Hypothalamus (tissue), 51 donors: ENCODE measurements at places on chromosomes 4 and X.

DNA sequence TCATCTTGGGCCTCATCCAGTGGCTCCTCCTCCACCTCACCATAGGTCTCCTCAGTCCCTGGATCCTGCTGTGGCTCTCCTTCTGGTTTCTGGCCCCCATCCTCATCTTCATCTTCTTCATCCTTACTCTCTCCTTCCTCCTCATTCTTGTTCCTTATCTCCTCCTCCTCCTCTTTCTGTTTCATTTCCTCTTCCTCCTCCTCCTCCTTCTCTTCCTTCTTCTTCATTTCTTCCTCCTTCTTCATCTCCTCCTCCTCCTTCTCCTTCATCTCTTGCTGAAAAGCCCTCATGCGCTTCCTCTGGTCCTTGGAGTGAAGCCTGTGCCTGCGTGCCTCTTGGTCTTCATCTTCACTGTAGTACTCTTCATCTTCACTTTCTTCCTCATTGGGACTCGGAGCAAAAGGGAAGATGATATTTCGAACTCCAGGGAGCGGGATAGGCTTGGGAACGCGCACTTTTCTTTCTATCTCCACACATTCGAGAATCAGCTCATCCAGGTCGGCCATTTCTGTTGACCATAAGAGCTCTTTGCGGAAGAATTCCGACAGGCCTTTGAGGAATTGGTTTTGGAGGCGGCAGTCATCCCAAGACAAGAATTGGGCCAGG, 1.5 kb downstream of the RTL5 start:
- DNase-seq = no peak

GRCh38 chr4:105805501-105806120, 89.7 kb upstream of the NPNT start:
- DNase-seq = no peak

DNA sequence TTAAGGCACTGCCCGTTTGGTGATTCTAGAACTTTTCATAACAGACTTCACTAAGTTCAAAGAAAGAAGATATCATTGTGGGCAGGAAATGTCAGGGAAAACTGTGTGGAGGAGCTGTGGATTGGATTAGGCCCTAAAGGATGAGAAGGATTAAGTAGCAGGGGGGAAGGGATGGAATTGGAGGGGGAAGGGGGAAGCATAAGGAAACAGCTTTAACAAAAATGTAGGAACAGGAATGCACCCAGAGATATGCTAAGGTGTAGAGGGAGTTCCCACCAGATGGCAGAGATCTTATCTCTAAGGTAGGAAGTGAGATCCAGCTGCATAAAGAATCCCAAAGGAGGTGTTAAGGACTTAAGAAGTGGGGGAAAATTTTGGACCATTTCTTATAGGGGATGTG, 114.5 kb downstream of the LARP7 start:
- no peak for DNase-seq

DNA sequence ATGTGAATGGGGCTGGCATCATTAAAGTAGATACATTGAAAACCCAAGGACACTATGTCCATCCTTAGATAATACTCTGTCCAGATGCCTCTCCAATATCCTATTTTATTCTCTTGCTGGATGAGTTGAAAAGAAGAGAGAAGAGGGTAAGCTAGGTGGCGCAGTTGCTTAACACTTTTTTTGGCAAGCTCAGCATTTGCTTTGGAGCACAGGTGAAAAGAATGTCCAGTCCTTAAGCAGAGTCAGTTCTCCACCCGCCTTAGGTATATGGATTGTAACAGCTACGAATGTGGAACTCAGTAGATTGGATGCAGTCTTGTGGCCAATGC, 208.4 kb downstream of the NWD2 start:
- no peak for DNase-seq

- DNase-seq = no peak
These were observed 83.1 kb downstream of the DMD start for GRCh38 chrX:33128048-33128805.

GRCh38 chr4:165325732-165326512, 1.5 kb upstream of the MSMO1 start:
- no peak for DNase-seq

- no peak for DNase-seq
These were observed 104.5 kb downstream of the IRF2 start for GRCh38 chr4:184369871-184370270.

DNA sequence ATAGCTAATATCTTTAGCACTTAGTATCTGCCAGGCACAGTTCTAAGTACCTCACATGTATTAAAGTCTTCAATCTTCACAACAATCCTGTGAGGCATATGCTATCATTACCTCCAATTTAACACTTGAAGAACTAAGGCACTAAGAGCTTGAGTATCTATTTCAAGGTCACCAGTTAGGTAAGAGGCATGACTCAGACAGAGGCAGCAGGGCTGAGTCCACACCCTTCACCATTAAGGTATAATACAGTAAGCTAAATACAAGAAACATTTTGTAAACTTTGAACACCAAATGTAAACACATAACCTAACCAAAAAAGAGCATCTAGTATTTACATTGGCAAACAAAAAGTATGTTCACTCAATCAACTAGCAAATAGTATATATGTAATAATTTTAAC, 1410.9 kb downstream of the PCDH18 start:
- no peak for DNase-seq

- no peak for DNase-seq
These were observed 270.1 kb upstream of the LDB2 start for GRCh38 chr4:17168571-17168970.

GRCh38 chr4:71559957-71560571, 221.2 kb downstream of the SLC4A4 start:
- no peak for DNase-seq

DNA sequence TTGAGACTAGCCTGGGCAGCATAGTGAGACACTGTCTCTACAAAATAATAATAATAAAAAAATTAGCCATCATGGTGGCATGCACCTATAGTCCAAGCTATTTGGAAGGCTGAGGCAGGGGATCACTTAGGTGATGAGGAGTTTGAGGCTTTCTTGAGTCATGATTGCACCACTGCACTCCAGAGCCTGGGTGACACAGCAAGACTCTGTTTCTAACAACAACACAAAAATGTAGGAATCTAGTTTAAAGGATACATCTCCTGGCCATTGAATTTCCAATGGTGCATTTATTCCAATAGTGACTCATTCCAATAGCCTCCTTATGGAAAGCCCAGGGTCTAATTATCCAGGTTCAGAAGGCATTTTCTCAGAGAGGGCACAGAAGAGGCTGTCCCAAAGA, 21.9 kb upstream of the HERC6 start:
- no peak for DNase-seq

DNA sequence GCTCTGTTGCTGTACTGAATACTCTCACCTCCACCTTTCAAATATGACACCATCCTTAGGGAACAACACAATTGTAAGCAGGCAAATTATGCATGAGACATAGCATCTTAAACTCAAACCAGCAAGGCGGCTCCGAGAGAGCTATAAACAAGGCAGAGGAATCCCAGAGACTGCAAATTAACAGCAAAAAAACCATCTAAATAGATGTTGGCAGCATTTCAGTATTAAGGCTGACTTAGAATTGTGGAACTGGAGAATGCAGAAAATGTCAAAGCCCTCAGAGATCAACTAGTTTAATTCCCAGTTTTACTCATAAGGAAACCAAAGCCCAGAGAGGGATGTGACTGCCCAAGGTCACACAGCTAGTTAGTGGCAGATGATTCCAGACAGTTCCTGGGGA, 37.2 kb upstream of the SPANXC start:
- no peak for DNase-seq

DNA sequence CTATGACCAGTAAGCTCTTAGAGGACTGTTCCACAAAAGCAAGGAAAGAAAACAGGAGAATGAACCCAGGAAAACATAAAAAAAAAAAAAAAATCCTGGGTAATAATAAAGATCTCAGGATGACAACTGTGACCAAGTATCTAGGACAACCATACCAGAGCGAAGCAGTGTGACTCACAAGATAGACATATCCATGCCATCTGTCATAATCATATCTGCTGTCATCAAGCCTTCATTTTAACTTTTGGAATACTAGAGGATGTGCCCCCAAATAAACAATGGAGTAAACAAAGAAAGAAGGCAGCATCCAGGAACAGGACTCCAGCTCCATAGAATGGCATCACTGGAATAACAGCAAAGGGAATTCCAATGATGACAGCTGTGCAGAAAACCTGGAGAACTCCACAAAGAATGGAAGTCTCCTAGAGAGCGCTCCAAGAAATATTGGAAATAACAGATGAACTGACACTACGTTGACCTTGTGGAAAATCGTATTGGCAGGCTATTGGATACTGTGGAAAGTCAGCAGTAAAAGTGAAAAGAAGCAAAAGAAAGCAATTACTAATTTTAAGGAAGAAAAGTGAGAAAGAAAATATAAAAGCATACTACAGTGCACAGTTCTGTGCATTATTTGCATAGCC, 35.3 kb downstream of the HPGDS start:
- no peak for DNase-seq

DNA sequence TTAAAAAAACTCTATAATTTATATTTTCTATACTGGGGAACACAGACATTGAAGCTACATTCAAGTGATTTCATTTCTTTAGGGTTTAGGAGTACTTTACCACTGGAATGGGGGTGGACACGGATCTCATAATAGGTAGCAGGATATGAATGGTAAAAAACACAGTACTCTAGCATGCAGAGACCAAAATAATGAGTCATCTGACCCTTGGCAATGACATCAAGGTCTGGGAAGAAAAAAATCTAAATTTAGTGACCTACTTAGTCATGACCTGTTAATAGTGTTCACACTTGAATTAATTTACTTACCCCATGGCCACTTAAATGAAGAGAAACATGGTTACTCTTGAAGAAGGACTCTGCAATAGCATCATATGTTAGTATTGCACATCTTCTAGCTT, 187.9 kb downstream of the EPHA5 start:
- DNase-seq = no peak

DNA sequence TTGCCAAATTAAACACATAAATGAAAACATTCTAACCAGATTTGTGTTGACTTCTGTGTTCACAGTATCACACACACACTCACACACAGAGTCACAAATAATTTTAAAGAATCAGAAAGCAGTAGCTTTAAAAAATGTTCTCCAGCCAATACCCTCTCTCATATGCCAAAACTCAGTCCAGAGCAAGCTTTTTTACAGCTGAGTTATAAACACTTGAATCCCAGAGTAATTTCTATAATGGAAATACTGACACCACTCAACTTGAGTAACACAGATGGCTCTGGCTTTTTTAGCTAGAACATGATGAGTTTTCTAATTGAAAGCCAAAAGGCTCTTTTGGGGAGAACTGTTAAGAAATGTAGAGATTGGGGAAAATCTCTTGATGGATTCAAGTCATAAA, 100.8 kb downstream of the DOCK11 start:
- no peak for DNase-seq

DNA sequence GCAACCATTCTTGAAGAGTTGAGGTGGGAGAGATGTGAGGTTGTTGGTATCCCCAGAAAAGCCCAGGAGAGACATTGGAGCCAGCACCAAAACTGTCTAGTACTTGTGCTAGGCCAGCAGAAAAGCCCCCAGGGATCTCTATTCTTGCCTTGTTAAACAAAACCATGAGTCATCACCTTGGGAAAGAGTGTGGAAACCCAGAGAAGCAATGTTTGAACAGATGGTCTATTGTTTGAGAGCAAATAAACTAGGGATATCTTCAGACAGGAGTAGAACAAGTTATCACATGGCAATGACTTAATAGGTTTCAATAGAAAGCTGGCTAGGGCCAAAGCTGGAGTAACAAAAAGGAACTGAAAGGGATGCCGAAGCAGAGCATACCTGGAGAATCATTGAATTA, 195.7 kb upstream of the CASK start:
- no peak for DNase-seq

- no peak for DNase-seq
These were observed 305.3 kb downstream of the FRMPD4 start for GRCh38 chrX:12443534-12444098.

GRCh38 chrX:72037601-72038000, 94.1 kb downstream of the RTL5 start:
- DNase-seq = no peak

DNA sequence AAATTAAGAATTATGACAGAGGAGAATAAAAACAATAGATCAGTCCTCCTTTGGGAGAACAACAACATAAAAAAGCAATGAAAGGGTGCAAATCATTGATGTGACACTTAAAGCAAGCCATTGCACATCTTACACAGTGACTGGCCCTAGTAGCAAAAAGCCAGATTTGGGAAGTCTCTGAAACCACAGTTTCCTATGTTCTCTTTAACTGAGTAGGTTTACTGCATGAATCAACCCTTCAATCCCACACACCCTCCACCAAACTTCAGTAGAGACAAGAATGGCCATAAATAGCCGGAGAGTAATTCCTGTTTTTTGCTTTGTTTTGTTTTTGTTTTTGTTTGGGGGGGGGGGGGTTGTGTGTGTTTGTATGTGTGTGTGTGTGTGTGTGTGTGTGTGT, 180.8 kb downstream of the VEGFC start:
- no peak for DNase-seq

GRCh38 chr4:105815701-105816100, 79.6 kb upstream of the NPNT start:
- DNase-seq = no peak

GRCh38 chr4:157791236-157791635, 381.6 kb downstream of the GASK1B start:
- DNase-seq = no peak

GRCh38 chrX:106684207-106684606, 42.3 kb upstream of the RNF128 start:
- DNase-seq = no peak

GRCh38 chr4:20311856-20312255, 60.2 kb downstream of the SLIT2 start:
- DNase-seq = no peak

GRCh38 chr4:38330936-38331335, 333.1 kb upstream of the KLF3 start:
- DNase-seq = no peak

- DNase-seq = no peak
These were observed 20.7 kb upstream of the CTSO start for GRCh38 chr4:155974476-155974749.

GRCh38 chrX:136646602-136647239, 1.2 kb upstream of the CD40LG start:
- no peak for DNase-seq

DNA sequence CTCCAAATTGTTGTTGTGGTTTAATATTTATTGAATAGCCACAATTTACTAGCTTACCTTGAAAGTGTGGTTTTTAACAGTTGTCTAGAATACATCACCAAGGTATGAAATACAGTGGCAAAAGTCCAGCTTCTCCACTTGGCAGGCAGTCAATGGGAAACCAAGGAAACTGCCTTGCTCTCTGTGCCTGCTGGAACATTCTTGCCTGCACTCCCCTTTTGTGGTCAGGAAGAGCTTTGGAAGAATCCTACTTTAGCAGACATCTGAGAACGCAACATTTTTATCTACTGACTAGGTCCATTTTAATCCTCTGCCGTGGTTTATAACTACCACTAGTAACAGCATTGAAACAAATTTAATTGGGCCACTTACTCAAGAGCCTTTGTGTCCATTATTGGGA, 64.5 kb downstream of the TENM3 start:
- no peak for DNase-seq
